ENCODE measurements at places on chromosomes 2 and 18.

GRCh38 chr2:174969091-174969734 lies 36.0 kb downstream of the CHN1 start:
- DNase-seq: no peak

GRCh38 chr2:229270551-229271410 lies at the start of gene PID1:
Gene PID1 (minus strand): TSS chr2:229271287. CDS start chr2:229271043, 244 bp downstream.
- no peak for DNase-seq

GRCh38 chr2:85920810-85921545 lies 32.2 kb upstream of the ST3GAL5 start:
- DNase-seq: no peak

DNA sequence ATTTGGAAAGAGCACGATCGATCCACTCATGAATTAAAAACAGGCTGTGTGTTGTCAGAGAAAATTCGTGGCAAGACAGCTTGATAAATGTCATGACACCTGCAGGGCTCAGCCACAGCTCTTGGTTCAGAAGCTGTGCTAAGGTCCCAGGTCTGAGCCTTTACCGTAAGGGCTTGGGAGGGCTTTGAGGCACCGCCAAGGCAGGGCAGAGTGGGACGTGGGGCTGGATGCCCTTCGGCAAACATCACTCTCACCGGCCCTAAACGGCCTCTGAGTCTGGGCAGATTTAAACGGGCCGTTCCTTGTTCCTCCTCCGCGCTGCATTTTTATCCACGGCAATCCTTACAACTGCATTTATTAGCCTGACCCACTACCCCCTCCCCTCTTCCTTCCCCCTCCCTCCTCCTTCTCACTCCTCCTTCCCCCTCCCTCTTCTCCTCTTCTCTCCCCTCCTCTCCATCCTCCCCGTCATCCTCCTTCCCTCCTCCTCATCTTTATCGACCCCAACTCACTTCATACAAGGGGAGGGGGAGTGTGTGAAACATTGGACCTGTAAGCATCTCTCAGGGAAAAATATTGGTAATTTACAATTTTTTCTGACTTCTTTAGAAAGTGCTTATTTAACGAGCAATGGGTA lies 33.9 kb downstream of the MBP start:
- no peak for DNase-seq

- no peak for DNase-seq
Measured at GRCh38 chr2:240960971-240961876, 37.2 kb upstream of the SNED1 start.

DNA sequence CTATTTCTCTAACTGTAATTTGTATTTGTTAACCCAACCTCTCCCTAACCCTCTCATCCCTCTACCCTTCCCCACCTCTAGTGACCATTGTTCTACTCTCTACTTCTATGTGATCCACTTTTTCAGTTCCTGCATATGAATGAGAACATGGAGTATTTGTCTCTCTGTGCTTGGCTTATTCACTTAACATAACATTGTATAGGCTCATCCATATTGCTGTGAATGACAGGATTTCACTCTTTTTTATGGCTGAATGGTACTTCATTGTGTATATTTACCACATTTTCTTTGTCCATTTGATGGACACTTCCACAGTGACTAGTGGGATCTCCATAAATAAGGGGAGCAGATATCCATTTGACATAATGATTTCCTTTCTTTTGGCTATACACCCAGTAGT lies 103.7 kb downstream of the PLEKHM3 start:
- no peak for DNase-seq

DNA sequence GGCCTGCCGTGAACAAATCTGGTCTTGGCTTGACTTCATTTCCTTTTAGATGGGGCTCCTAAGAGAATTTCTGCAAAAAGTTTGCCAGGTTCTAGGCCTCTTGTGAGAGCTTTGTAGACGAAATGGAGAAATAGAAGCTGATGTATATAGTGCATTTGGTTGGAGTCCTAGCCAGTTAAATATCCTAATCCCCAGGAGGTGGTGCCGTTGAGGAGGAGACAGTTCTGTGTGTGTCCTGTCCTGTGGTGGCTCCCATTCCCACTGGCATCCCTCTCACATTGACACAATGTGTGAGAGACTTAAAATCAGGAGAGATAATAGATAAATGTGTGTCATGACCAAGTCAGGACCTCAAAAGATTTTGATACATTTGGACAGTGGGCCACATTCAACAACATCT lies 34.6 kb upstream of the DNER start:
- no peak for DNase-seq

GRCh38 chr2:10048501-10049171 lies 5.3 kb downstream of the KLF11 start:
- DNase-seq: no peak

DNA sequence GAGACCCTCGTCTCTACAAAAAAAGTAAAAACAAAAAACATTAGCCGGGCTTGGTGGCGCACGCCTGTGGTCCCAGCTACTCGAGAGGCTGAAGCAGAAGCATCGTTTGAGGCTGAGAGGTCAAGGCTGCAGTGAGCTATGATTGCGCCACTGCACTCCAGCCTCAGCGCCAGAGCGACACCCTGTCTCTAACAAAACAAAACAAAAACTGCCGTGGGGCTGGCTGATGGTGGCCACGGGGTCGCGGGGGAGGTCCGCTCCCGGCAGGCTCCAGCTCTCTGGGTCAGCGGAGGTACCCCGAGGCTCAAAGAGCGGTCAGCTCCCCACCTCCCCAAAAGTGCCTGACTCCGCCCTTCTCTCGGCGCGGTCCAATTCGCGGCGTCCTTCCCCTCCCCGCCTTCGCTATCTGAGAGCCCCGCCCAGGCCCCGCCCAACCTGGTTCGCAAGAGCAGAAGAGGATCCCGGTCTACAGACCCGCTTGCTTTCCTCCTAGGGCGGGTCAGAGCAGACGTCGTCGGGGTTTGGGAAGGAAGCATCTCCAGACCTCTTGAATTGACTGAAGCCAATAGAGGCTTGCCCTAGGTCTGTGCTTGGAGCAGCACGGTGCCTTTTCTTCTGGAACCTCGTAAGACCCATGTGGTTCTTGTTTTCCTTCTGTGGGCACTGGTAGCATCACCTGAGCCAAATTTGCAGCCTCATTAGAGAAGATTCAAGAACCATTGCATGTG lies 7.8 kb downstream of the RAX start:
- DNase-seq: no peak

DNA sequence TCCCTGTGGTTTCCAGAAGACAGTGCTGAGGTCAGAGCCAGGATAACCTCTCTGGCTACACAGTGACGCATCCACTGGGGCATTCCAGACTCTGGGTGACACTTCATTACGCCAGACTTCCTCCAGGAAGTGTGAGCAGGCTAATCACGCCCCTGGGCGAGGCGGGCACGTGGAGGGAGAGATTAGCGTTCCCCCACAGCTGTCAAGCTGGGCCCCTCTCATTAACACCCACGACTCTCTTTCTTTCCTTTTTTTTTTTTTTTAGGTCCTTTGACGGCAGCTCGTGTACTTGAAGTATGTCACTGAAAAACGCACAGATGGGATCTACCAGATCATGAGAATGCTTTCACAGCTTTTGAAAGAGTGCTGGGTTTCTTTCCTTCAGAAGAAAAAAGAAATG lies 274.6 kb downstream of the AFF3 start:
- DNase-seq: no peak

DNA sequence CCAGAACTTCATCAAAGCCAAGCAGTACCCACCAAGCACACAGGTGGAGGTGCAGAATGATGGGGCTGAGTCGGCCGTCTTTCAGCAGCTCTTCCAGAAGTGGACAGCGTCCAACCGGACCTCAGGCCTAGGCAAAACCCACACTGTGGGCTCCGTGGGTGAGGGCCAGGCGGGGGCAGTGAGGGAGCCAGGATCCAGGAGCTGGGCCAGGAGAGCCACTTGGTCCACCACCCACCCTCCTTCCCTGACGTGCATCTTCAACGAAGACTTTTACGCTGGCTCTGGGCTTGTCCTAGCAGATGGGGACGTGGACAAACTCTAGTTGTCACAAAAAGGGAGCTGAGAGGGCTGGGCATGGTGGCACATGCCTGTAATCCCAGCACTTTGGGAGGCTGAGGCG lies 11.8 kb downstream of the VIL1 start:
- no peak for DNase-seq

DNA sequence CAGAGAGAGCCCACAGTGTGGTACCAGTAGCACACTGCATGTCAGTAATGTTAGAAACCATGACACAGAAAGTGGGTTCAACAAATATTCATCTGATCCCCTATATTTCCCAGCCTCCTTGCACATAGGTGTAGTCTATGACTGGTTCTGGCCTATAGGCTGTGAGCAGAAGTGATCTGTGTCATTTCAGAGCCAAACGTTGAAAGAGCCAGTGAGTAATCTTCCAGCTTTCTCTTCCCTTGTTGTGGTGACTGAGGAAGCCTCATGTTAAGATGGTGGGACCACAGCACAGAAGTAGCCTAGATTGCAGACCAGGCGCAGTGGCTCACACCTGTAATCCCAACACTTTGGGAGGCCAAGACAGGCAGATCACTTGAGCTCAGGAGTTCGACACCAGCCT lies 4.1 kb downstream of the TMEM237 start:
- no peak for DNase-seq

DNA sequence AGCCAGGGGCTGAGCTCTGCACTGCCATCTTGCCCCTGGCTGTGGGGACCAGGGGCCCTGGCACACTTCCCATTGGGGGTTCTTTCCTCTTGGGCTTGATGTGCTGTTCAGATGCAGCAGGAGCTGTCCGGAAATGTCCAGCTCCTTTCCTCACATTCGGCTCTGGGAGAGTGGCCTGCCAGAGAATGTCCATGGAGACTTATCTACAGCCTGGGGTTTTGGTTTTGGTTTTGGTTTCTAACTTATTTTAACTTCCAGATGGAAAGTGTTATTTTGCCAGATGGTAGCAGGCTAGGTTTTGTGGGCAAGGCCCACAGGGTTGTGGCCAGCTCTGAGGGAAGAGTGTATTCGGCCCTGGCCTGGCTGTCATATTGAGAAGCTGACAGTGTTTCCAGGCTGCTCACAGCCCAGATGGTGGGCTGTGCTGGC lies 177.3 kb downstream of the ANKRD30B start:
- no peak for DNase-seq

- DNase-seq: no peak
Measured at GRCh38 chr2:56969513-56969912, 785.7 kb downstream of the CCDC85A start.
